ENCODE measurements at places on chromosomes 3 and 15.

DNA sequence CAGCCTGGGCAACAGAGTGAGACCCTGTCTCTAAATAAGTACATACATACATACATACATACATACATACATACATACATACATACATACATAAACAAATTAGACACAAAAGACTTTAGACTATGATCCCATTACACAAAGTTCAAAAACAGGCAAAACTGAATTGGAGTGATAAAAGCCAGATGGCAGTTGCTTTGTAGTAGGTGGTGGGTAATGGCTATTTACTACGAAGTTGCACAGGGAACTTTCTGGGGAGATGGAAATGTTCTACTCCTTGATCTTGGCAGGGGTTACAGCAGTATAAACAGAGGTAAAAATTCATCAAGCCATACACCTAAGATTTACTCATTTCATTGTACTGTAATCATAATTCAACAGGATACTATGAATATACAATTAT lies 63.7 kb upstream of the HRH1 start:
- no peak for DNase-seq

DNA sequence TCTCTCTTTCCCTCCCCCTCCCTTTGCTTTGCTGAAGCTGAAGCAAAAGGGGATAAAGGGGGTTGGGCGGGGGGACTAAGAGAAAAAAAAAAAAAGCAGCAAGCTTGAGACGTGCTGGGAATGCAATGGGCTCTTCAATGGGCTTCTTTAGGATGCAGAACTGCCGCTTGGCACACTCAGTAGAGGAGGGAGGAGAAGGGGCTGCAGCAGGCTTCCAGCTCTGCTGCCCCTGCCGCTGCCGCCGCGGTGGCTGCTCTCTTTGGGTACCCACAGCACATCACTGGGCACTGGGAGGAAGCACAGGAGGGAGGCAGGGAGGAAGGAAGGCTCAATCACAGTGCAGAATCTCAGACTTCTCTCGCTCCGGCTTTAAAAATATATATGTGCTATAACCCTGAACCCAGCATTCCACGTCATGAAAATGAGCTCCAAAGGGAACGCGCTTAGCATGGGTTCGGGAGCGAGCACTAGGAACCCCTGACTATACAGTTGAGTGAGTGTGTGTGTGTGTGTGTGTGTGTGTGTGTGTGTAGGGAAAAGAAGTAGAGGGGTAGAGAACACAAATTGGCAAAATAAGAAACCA lies 3.5 kb downstream of the SLITRK3 start:
- DNase-seq = no peak

GRCh38 chr3:32117320-32117719 lies 10.9 kb downstream of the GPD1L start:
- no peak for DNase-seq

GRCh38 chr3:70053293-70053692 lies 53.8 kb downstream of the SAMMSON start:
- DNase-seq = no peak

- no peak for DNase-seq
Observed at GRCh38 chr15:100762289-100762688, 117.3 kb upstream of the ALDH1A3 start.

- DNase-seq = peak; percentile 59
Observed at GRCh38 chr15:64092864-64093626, 593 bp downstream of the CIAO2A start.

DNA sequence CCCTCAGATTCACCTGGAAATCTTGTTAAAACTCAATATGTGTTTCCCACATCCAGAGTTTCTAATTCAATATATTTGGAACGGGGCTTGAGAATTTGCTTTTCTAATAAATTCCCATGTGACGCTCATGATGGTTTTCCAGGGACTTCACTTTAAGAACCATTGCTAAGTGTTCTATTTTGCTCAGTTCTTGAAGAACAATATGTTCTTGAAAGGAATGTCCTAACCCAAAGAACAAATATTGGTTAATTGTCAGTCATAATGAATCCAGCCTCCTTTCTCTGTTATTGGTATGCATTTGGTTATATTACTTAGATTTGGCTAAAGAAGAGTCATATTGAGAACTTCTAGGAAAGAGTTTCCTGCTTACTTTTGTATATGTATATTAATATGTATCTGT lies 4.4 kb upstream of the PLSCR2 start:
- no peak for DNase-seq

- no peak for DNase-seq
Observed at GRCh38 chr3:2153053-2153452, 54.4 kb downstream of the CNTN4 start.

DNA sequence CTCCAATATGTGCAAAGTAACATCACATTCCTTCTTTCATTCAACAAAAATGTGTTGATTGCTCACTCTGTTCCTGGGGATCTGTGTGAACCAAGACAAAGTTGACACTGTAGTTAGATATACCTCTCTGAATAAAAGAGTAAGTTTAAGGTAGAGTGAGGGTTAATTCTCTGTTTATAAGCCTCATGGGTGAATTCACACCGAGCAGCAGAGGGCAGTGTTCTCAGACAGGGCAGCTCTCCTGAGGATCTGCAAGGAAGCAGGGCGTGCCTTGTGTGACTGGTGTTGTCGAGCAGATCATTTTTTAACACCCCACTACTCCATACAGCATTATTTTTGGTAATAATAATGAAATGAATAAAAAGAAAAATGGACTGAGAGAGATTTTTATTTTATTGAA lies 34.4 kb downstream of the PAQR9 start:
- peak; percentile 39 for DNase-seq

- no peak for DNase-seq
Observed at GRCh38 chr15:90915216-90915807, 12.2 kb downstream of the MAN2A2 start.

DNA sequence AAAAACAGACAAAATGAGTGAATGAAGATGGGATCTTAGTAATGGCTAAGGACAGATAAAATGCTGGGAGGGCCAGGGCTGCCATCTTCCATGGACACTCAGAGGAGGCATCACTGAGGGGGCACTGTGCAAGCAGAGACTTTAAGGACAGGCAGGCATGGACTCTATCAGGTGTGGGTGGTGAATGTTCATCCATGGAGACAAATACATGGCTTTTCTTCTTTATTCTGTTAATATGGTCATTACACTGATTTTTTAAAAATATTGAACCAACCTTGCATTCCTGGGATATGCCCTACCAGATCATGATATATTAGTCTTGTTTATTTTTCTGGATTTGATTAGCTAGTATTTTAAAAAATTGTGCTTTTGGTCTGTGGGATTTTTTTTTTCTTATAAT lies 12.2 kb downstream of the NUP210 start:
- no peak for DNase-seq

- peak; percentile 45 for DNase-seq
Observed at GRCh38 chr3:144187531-144188210, 216.0 kb downstream of the DIPK2A start.

- no peak for DNase-seq
Observed at GRCh38 chr3:127532561-127533203, 57.9 kb downstream of the TPRA1 start.

Measured in EH (cell line).